Placental epithelial cell (primary cell): ENCODE measurements at places on chromosomes 3 and 15. TPM values are rescaled to one million over a fixed set of nuclear protein-coding genes. Genes with fewer than 3 reads are reported as not detected.

The PLSCR2 gene
- not detected in 2 replicates for total RNA-seq

The C3orf85 gene
- not detected in 2 replicates for total RNA-seq

The GOLGA8Q gene
- 0.54 and 2.7 TPM in 2 replicates for total RNA-seq

The MKRN3 gene
- 0.11 and 1.6 TPM in 2 replicates for total RNA-seq

The RTP2 gene
- total RNA-seq = not detected in 2 replicates

The USP3 gene
- 35.7 and 47.9 TPM in 2 replicates for total RNA-seq

The STRIT1 gene
- total RNA-seq = not detected in 2 replicates

The C2CD4B gene
- total RNA-seq = not detected in 2 replicates
